Daoy (cell line): ENCODE measurements at places on chromosomes 7 and 10.
A peak's percentile ranks its signal among the peaks of the same experiment; 100 is the strongest.

DNA sequence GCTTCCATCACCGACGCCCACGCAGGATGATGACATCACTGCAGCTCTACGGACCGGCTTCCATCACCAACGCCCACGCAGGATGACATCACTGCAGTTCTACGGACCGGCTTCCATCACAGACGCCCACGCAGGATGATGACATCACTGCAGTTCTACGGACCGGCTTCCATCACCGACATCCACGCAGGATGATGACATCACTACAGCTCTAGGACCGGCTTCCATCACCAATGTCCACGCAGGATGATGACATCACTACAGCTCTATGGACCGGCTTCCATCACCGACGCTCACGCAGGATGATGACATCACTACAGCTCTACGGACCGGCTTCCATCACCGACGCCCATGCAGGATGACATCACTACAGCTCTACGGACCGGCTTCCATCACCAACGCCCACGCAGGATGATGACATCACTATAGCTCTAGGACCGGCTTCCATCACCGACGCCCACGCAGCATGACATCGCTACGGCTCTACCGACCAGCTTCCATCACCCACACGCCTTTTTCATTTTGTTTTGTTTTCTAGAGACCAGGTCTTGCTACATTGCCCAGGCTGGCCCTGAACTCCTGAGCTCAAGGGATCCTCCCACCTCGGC lies 29.5 kb downstream of the GPER1 start:
- no peak for DNase-seq

GRCh38 chr7:106042196-106042611 lies 69.9 kb downstream of the SYPL1 start:
- DNase-seq: no peak

GRCh38 chr7:142853739-142854371 lies 1.0 kb upstream of the EPHB6 start:
- DNase-seq: peak; percentile 86

DNA sequence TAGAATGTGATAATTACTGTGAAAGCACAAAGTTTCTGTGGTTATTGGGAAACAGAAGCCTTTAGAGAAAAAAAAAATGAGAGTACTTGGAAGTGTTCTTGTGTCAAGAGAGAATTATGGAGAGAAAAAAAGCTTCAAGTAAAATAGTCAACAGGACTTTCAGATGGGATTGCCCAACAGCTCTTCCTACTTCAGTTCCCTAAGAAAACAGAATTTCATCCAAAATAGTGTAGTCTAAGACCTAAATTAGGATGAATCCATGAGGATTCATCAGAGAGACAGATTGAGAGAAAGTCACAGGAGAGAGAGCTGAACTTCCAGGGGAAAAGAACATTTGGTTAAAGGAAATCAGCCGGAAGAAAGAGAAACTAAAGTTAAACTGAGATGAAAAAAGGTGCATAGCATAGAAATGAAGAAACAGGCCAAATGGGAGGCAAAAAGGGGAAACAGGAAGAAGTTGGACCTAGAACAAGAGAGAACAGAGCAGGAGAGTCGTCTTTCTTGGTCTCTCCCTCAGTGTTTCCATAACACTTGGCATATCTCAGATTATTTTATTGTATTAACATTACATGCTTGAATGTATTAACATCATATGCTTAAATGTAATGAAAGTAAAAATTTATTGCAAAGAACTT lies 2.5 kb downstream of the SCIN start:
- no peak for DNase-seq

DNA sequence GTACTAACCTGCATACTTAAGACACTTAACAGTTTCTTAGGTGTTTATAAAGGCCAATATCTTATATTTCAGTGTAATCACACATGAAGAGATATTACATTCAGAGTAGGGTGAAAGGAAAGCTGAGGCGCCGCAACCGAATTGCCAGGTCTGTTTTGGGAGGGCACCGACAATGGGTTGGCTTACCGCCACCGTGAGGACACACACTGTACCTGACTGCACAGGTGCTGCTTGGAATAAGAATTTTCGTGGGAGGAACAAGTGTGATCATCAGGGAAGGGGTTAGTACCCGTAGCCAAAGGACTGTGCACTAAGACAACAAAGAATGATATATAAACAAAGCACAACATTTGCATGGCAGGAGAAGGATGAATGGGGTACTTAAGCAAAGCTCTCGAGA lies 591.8 kb downstream of the SUGCT start:
- no peak for DNase-seq

GRCh38 chr10:69367469-69367868 lies 49.2 kb downstream of the TACR2 start:
- DNase-seq: no peak

DNA sequence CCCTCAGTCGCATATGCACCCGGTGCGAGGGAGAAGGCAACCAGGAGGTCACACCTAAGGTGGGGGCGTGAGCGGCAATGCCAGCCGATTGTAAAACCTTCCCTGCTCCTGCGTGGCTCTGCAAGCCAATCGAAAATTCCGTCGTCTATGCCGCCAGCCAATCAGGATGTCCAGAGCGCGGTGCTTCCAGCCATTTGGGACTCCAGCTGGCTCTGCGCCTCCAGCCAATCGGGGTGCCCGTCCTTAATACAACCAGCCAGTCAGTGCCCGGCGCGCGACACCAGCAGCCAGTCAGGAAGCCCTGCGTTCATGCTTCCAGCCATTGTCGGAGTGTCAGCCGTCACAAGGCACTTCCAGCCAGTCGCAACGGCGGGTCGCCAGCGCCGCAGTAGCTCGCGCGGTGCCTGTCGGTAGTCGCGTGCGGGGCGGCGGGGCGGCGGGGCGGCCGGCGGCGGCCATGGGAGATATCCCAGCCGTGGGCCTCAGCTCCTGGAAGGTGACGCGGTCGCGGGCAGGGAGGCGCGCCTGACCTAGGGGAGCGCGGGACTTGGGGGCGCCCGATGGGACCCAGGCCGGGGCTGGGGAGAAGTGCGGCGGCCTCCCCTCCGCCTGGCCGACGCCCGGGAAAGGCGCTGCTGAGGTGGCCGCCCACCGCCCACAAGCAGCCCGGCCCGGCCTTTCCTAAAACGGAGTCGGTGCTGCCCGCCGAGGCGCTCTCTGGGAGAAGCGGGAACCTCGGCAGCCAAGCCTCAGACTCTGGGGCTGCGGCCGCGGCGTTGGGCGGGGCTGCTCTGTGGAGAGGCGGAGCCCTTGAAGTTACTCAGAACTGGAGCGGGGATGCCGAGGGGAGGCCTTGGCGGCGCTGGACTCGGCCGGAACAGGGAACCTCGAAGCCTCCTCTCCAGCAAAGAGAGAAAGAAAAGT lies at the start of gene AKR1E2:
Gene AKR1E2, plus strand, starts transcription at position 340 of the 924 bp plus-strand sequence. Its CDS starts 118 bp downstream, at position 458.
- DNase-seq: no peak

GRCh38 chr7:7566651-7567611 lies at the start of gene MIOS:
TSS of gene MIOS (plus strand) at chr7:7566884. CDS start at chr7:7572476, 5,592 bp downstream.
- DNase-seq: peak; percentile 84
